ENCODE measurements at places on chromosomes 11 and 22.

DNA sequence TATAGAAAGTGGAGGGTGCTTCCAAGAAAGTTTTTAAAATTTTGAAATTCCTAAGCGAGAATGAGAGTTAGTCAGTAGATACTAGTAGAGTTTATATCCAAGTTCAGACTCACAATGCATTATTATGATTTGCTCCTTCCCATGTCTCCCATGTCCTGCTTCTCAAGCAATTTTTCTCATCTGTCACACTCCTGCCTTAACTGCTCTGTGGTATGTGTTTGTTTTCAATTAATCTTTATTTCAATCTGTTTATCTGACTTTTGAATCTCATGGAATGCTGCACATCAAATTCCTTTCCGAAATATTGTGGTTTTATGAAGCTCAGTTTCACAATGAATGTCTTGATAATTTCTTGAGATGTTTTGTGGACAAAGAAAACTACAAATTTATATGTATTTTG lies 18.1 kb downstream of the THY1 start:
- DNase-seq: no peak

DNA sequence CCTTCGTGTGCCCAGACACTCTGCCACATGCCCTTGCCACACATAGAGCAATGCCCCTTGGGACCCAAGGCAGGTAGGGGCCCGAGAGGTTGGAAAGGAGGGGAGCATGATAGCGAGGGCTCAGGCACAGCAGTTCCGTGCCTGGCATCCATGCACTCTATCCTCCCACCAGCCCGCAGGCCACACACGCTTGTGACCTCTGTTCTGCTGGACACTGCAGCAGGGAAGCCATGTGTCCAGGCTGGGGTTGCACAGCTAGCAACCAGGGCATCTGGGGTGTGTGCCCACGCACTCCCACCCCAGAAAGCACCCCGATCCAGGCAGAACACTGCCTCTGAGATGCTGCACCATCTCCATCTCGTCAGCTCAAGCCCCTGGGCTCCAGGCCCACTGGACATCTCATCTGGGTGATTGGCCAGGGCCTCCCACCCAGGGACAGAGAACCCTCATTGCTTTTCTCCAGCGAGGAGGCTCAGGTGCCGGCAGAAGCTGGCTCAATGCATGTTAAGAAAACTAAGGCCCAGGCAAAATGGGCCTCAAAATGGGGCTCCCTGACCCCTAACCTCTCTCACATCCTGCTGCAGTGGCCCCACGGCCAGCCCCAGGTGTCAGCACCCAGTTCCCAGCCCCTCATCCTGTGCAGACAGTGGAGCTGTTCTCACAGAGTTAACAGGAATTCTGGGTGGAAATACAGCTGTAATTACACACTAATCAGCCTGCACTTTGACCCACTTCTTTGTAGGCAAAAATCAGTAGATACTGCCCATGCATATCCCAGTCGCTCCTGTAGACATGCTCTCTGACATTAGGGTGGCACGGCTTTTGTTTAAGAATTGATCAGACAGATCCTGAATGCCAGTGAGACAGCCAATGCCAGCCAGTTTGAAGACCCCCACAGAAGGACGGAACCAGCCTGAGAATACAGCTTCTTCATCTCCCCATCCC lies 173.9 kb upstream of the B3GAT1 start:
- DNase-seq: peak; percentile 29

GRCh38 chr11:47998733-47999359 lies 18.5 kb downstream of the PTPRJ start:
- no peak for DNase-seq

GRCh38 chr11:47299078-47299477 lies 29.1 kb downstream of the MADD start:
- no peak for DNase-seq

GRCh38 chr11:82738091-82738490 lies 4.4 kb upstream of the FAM181B start:
- no peak for DNase-seq

DNA sequence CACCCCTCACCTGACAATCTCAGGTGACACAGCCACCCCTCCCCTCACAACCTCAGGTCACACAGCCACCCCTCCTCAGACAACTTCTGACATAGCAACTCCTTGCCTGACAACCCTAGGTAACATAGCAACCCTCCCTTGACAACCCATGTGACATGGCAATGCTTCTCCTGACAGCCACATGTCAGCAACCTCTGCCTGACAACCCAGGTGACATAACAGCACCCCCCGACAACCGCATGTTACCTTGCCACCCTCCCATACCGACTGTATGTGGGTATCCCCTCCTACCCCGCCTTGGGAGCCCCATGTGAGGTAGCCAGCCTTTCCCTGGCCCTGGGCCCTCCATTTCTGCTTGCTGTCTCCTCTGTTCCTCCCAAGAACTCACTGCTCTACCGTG lies 77.7 kb upstream of the B3GAT1 start:
- DNase-seq: no peak

DNA sequence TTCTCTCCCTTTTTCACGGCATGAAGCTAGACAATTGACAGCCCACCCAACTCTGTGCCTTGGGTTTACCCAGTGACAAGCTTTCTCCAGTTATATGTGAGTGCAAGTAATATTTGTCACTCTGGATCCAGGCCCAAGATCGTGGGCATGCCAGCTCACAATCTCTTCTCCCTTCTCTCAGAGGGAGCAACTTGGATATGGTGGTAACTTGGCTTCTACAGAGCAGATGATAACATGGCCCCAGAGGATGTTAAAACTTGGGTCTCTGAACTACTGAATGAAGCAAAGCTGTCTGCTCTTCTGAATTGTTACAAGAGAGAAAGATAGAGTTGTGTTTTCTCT lies 20.8 kb downstream of the C11orf96 start:
- no peak for DNase-seq

DNA sequence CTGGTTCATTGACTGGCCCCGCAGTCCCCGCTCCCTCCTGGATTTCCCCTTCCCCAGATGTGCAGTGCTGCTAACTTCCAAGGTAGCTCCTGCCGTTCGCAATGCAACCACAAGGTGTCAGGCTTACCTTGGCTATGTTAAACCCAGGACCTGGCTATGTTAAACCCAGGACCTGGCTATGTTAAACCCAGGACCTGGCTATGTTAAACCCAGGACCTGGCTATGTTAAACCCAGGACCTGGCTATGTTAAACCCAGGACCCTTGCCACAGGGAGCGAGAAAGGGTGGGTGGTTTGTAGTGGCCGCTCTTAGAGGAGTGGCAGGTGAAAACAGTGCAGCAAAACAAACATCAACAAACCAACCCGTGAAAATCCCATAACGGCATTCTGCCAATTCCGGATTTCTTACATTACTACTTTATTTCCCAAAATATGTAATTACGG lies 2.9 kb upstream of the ADAMTS8 start:
- DNase-seq: peak; percentile 69

- DNase-seq: no peak
These were observed 4.2 kb downstream of the HSPA8 start for GRCh38 chr11:123057661-123058305.

DNA sequence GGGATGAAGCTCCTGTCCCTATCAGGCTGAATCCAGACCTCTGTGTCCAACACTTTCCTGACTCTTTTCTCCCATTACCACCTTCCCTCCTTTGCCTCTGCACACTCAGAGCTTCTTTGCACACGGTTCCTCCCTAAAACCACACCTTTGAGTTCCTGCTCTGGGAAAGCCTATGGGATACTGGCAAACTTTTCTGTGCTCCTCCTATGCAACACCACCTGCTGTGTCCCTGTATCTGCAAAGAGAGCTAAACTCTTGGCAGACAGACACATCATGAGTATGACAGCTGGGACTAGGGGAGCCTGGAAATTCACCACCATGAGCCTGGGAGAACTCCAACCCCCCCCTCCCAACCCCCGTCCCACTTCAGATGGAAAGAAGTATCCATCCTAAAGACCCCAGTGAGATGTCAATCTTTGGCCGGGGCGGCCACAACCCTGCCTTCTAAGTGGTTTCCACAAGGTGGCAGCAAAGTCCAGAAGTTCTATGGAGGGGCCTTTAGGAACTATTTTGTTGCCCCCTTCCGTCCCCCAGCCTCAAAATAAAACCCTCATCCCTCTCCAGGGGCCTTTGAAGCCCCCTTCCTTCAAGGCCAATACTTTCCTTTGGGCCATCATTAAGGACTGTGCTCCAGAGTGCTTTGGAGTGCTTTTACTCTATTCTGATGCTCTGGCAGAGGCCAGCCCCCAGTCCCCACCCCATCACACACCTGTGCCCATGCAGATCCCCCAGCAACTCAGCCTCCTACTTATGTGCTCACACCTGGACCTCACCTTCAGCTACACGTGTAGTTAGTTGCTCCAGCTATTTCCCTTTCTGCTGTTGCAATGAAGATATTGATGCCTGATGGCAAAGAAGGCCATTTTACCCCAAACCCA lies 19.4 kb downstream of the HTR3A start:
- peak; percentile 37 for DNase-seq

DNA sequence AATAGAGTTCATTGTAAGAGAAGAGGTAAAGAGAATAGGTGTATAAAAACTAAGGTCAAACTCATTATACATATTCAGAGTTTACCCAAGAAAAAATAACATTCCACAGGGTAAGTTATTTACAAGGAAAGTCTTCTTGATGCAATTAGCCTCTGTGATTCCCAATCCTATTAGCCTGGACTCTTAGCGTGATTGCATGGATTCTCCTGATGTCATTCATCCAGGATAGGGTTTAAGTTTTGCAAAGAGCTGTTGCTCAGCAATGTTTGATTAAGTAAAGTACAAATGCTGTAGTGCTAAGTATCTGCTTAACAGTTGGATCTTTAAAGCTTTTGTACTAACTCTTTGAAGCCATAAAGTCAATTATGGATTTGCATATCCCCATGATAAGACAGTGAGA lies 767.8 kb upstream of the LUZP2 start:
- DNase-seq: no peak

DNA sequence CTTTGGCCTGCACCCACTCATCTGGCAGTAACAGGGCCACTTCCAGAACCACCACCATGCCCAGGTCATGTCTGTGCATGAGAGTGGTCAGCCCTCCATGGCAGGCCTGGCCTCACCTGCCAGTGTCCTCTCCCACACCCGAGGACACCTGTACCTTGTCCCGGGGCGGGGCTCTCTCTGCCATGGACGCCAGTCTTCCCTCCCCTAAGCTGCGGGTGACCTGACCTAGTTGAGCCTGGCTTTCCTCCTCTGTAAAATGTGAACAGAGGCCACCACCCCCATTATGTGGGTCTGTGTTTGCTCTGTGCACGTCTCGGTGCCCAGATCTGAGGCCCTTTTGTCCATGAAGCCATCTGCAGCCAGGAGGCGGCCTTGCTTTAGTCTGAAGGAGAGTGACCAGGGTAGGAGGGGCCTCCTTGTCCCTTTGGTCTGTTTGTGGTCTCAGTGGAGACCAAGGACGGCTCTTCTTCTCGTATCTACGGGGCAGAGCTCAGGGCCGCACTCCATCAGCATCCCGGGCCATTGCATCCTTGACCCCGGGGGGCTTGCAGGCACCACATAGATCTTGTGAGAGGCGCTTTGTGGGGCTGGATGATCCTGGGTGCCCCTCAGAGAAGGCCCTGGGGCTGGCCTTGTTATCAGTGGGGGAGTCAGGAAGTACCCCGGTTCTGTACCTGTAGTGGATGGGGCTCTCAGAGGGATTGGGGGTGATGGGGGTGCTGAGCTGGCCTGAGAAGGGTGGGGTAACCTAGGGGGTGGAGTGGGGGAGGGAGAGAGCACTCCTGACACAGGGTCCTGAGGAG lies 121.6 kb downstream of the KCNQ1 start:
- DNase-seq: no peak

GRCh38 chr11:117668321-117668751 lies 128.7 kb downstream of the DSCAML1 start:
- DNase-seq: no peak

- no peak for DNase-seq
These were observed 28.9 kb downstream of the KCTD17 start for GRCh38 chr22:37080438-37080837.

DNA sequence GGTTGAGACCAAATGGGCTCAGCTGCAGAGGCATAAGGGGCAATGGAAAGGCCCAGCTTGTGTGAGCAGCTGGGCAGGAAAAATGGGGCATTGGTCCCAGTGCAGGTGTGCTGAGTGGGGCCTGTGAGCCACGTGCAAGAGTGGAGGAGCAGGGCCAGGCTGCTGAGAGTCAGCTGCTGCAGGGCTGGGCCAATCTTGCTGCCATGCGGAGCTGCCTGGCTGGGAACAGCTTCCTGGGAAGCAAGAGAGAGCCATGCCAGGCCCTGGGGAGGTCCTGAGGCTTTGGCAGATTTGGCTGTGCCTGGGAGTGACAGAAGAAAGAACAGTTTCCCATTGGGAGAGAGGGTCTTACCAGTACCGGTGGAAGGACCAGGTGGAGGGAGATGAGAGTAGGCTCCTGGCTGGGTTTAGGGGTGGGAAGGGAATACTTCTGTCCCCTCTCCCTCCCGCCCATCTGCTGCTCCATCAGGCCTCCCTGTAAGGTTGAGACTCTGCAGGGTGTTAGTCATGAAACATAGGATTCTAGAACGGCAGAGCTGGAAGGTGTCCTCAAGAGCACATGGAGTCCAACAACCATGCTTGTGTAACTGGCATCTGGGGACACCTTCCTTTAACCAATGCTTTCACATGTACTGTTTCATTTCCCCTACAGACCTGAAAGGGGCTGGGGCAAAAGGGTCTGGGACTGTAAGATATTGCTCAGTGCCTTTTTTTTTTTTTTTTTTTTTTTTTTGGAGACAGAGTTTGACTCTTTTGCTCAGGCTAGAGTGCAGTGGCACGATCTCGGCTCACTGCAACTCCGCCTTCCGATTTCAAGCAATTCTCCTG lies 10.4 kb downstream of the SEPTIN3 start:
- no peak for DNase-seq

DNA sequence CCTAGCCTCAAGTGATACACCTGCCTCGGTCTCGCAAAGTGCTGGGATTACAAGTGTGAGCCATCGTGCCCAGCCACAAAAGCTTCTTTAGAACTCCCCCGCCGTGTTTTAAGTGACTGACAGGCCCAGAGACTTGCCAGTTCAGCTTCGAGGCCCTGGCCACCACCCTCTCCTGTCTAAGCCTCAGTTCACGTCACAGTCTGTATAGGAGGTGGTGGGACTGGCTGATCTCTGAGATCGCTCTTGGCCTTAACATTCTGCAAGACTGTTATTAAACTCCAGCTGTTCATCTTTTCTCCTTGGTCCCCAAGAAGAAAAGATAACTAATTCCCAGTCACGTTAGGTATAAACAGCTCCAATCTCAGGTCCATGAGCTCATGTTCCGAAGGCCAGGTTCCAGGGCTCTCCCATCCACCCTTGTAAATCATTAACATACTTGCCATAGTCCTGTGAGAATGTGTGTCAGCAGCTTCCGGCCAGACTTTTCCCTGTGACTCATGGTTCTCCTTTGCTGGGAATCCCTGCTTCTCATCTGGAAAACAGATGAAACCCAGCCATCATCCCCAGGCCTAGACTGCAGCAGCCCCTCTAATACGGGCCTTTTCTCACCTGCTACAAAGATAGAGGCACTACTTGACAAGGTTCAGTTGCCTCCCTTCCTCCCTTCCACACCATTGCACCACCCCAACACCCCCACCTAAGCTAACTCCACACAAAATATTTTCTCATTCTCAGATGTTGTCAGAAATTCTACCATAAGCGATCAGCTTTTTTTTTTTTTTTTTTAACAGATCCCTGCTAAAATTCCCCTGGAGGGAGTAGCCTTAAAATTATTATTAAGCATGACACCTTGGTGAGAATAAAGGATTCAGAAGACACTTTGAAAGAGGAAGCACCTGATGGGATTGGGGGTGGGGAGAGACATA lies 5.6 kb upstream of the KIAA0930 start:
- peak; percentile 60 for DNase-seq

- no peak for DNase-seq
These were observed 10.2 kb downstream of the RAPSN start for GRCh38 chr11:47438721-47439120.

- no peak for DNase-seq
These were observed 29.1 kb downstream of the LIMK2 start for GRCh38 chr22:31241200-31241599.

GRCh38 chr11:8593455-8593854 lies 573 bp downstream of the STK33 start:
- no peak for DNase-seq

GRCh38 chr22:28674121-28674563 lies 5.5 kb downstream of the TTC28 start:
- DNase-seq: no peak

Measured in liver (tissue), 10 donors.